SK-MEL-5 (cell line): ENCODE measurements at places on chromosomes 7 and 10. TPM values are rescaled to one million over a fixed set of nuclear protein-coding genes. Genes with fewer than 3 reads are reported as not detected.

The TFR2 gene
- total RNA-seq, result 0.29 and 1.6 TPM in 2 replicates

The CPXM2 gene
- 1.2 and 1.4 TPM in 2 replicates for total RNA-seq

The SSBP1 gene
- total RNA-seq, result 332 and 364 TPM in 2 replicates

The TLX1 gene
- total RNA-seq, result not detected in 2 replicates

The FAM171A1 gene
- total RNA-seq, result 5.2 and 5.3 TPM in 2 replicates

The TAC1 gene
- 1.2 TPM in 1 of 2 replicates, not detected in the other for total RNA-seq

The LLCFC1 gene
- total RNA-seq, result not detected in 2 replicates

The HOXA4 gene
- 0.50 and 0.83 TPM in 2 replicates for total RNA-seq

The SFRP5 gene
- 0.08 and 0.21 TPM in 2 replicates for total RNA-seq

The GHRHR gene
- total RNA-seq, result not detected in 2 replicates

The CTNNA3 gene
- total RNA-seq, result not detected in 2 replicates

The VWA2 gene
- not detected in 2 replicates for total RNA-seq

The ZNF365 gene
- total RNA-seq, result 1.0 and 1.6 TPM in 2 replicates

The AZGP1 gene
- total RNA-seq, result 1.1 and 1.8 TPM in 2 replicates
